ENCODE measurements at places on chromosomes 7 and 10.
A peak's percentile ranks its signal among the peaks of the same experiment; 100 is the strongest.

GRCh38 chr7:155490697-155491628, 33.0 kb downstream of the EN2 start:
- no peak for DNase-seq

GRCh38 chr10:36050763-36051499, 408.8 kb upstream of the FZD8 start:
- peak; percentile 3 for DNase-seq

DNA sequence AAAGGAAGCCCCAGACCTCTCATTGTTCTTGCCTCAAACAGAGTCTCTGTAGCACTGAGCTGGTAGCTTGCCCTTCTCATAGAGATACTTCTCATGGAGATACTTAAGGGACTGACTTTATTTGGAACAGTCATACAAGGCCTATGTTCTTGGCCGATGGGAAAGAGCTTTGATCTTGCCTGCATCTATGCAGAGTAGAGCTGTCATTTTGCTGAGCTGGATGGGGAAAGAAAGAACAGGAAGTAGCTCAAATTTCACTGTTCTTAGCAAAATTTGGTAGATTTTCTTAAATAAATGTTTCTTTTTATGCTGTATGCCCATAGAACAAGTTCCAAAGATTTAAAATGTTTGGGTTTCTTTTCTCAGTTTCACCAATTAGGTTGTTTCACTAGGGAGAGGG, 119.3 kb upstream of the SEC61G start:
- DNase-seq = no peak

- DNase-seq = no peak
Observed at GRCh38 chr7:87875151-87876039, 765 bp downstream of the SLC25A40 start.

DNA sequence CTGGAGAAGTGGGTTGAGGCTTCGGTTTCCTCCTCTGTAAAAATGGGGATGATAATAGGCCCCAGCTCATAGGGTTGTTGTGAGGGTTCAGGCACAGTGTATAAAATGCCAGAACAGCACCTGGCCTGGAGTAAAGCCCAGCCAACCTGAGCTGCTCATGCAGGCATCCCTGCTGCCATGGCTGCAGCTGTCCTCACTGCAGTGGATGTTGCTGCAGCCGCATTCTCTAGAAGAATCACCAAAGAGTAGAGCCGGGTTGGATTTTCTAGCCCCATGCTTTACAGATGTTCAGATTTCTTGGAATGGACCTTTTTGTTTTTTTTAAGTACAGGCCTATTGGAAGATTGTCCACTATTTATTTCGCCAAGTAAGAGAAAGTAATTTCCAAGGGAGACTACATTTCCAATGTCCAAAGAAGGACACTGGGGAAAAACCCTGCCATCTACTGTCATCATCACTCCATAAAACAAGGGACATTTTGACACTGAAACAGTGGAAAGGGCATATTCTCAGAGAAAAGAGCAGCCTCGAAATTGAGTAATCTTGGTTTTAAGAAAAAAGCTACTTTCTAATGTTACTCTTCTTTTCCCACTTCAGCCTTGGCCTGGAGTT, 147.5 kb upstream of the TCF7L2 start:
- no peak for DNase-seq

DNA sequence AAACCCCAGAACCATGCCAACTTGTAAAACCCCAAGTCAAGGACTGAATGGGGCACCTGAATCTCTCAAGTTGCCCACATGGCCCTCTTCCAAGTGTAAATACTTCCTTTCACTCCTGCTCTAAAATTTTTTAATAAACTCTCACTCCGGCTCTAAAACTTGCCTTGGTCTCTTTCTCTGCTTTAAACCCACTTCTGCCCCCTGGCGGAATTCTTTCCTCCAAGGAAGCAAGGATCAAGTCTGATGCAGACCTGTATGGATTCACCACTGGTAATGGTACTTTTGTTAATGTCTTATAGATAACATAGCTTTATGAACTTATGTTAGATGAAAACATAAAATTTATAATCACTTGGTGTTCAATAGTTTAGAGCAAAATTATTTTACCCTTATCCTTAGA, 33.8 kb downstream of the SLC16A9 start:
- DNase-seq = peak; percentile 14

- DNase-seq = no peak
Observed at GRCh38 chr7:44383566-44383965, 58.2 kb upstream of the CAMK2B start.

- DNase-seq = no peak
Observed at GRCh38 chr7:143085109-143085508, 33.0 kb downstream of the OR6V1 start.

DNA sequence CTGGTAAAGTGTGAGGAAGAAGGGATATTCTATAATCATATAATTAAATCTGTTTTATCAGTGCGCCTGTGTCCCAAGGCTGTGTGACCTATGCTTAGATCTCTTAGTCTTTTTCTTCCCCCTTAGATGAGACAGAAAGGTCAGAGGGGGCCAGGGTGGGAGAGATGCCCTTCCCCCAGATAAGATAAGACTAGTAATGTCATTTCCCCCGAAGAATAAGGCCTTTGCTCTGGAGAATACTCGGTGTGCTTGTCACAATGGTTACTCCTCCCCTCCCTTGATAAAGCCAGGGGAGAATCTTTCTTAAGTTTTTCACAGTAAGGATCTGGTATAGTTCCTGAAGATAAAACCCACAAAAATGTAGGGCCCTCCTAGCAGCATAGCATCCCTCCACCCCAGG, 1041.8 kb downstream of the SORCS3 start:
- no peak for DNase-seq

- peak; percentile 84 for DNase-seq
Observed at GRCh38 chr7:45203936-45204445, 46.4 kb downstream of the RAMP3 start.

DNA sequence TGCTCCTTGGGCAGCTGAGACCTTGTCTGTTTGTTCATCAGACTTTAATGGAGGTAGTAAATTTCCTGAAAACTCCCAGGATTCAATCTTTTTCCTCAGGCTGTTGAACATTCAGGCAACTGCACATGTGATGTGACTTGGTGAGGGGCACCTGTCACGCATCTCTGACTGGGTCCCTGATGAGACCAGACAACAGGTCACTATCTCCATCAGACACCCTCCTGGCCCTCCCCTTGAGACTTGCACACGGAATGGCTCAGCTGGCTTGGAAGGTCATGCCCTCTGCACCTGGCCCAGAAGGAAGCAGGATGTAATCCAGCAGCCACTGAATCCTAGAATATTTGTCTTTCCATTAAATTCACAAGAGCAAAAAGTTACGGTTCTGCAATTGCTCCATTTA, 15.9 kb downstream of the AQP1 start:
- no peak for DNase-seq

DNA sequence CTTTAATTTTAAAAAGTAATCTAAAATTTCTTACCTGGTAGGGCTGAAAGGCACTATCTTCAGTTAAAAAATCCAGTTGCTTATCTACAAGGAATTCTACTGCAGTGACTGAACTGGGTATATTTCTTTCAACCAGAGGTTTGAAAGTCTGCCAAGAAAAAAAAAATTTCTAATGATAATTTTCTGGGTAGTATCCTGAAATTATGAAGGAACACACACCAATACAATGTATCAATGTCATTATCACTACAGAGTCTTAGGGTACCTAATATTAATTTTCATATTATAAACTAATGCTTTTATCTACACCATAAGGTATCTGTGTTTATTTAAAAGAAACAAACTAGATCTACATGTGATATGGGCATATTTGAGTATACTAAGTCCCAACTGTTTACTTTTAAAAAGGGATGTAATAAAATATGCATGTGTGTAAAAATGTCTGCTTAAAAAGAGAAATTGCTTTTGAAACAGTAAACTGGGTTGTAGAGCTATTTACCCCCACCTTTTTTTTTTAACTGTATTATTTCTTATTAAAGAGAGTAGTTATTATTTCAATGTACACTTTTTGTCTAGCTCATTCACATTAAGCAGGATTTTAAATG, 131.6 kb downstream of the NRBF2 start:
- DNase-seq = peak; percentile 32

- peak; percentile 60 for DNase-seq
Observed at GRCh38 chr10:59991661-59992060, 85.3 kb upstream of the CCDC6 start.

- peak; percentile 8 for DNase-seq
Observed at GRCh38 chr7:158976468-158976848, 120.1 kb downstream of the DYNC2I1 start.

DNA sequence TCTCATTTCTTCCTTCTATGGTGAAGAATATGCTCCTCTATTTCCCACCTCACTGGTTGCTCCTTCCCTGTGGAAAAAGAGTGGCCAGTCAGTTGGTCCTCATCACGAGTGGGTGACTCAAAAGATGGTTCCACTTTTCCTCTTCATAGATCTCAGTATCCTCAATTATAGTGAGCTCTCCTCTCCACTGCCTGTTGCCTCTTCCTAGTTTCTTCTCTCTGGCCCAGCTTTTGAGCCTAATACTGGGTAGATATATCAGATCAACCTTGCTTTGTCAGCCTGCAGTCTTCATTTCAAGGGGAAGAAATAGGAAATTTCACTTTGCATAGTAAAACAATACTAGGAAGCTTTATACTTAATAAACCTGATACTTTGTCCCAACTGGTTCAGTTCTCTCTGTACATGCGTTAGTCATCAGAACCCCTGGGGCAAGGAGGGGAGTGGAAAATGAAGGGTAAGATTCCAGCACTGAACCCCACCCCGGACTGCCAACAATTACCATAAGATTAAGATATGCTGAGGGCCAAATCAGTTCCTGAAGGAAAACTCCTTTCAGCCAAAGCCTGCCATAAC, 15.5 kb upstream of the WNT16 start:
- DNase-seq = no peak

DNA sequence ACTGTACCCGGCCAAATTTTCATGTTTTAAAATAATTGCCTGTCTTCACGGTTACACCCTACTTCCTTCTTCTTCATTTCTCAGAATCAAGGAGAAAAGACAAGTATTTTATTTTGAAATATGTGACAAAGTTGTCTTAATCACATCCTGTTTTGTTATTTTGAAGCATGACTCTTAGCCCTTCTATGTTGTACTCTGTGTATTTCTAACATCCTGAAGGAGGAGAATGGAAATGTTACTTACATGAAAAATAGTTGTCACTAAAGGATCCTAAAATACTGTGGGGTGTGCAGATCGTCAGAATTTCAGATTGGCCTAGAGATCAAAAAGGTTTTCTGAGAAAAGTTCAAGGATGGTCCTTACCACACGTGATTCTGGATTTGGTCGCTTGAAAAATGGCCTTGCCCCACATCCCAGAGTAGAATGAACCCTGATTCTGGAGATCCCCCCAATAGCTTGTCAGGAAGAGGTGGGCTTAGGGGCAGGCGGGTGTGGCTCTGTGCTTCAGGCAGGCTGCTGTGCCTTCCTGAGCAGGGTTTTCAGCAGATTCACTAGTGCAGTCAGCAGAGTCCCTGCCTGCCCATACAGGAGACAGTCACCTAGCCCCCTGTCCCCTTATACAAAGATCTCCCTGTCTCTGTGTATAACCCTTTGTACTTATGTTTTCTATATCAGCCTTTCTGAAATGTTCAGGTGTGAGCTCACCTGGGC, 8.6 kb downstream of the UPP1 start:
- no peak for DNase-seq

DNA sequence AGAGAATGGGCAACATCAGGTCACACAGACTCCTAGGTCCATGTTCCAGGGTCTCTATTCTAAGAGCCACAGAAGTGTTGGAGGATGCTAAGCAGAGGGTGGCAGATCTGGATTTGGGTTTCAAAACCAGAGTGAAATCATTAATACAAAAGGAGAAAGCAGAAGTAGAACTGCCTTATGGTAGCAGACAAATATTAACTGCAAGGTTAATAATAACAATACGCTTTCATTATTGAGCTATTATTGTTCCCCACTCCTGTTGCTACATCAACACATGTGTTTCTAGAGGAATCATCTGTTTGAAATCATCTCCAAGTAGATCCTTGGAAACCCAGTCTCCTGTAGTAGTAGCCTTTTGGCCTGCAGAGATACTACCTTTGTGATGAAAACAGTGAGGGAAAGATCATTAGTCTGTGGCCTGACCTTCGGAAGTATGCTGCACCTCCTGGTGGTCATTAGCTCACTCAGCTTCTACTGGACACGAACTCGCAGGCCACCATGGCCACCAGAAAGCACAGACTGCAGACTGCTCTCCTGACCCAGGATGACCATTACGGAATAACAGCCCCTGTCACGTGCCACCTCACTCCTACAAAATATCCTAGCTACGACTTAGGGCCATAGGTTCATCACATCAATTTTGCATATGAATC, 84.6 kb downstream of the XPNPEP1 start:
- no peak for DNase-seq

GRCh38 chr7:155477476-155477875, 19.5 kb downstream of the EN2 start:
- no peak for DNase-seq
